ENCODE measurements at places on chromosomes 4 and X.

DNA sequence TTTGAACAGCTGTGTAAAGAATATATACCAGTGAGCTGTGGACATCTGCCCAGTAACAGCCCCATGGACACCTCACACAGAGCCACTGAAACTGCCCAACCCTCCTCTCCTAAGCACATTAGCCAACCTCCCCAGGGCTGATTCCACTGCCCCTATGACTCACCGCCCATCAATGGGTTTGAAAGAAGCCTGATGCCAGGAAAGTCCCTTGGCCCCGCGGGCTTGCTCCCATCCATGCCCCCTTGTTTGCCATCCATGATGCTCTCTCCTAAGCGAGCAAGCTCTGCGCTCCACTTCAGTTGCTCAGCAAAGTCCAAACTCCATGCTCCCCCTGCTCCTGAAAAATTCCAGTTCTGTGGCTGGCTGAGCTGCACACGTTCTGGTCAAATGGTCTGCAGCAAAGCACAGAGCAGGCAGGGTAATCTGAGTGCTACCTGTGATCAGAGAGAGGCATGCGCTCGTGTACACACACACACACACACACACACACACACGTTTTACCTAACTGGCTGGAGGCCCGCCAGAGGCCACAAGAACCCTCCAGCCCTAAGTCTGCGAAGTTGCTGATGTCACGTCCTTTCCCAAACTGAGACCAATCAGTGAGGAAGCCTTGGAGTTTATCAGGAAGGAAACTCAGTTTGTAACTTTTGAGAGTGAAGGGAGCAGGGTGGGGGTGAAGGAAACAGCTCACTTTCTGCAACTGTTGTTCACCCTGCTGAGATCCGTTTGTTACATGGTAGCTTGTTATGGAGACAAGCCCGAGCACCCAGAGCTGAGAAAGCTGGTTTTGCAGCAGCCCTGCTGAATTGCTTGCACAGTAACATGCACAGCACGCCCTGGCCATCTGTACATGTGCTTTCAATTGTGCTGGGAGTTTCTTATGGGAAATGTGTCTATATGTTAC lies at the start of gene ASB9:
ASB9 (minus strand) TSS at position 466 of the 904 bp plus-strand sequence; CDS start at position 257, 209 bp downstream.
- peak; percentile 82 for DNase-seq

DNA sequence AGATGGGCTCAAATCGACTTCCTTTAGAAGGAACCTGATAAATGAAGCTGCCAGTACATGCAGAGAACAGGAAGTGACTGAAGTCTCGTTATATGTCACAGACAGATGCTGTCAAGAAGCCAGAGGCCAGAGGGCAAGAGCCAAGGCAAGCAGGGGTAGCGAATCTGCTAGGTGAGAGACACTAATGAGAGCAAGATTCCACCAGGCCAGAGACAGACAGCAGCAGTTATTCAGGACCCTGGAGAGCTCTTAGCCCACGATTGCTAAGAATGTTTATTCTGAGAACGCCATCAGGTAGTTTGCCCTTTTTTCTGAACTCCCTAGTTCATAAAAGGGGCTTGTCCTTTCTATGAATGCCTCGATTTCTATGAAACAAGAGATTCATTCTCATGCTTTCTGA lies 73.7 kb downstream of the BEND2 start:
- DNase-seq = peak; percentile 6

DNA sequence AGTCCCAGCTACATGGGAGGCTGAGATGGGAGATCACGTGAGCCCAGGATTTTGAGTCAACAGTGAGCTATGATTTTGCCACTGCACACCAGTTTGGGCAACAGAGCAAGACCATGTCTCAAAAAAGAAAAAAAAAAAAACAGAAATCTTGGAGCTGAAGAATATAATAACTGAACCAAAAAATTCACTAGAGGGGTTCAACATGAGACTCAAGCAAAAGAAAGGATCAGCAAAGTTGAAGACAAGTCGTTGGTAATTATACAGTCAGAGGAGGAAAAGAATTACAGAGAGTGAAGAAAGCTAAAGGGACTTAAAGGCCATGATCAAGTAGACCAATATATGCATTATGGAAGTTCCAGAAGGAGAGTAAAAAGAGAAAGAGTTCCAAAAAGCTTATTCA lies 26.9 kb downstream of the SHROOM4 start:
- DNase-seq = no peak

DNA sequence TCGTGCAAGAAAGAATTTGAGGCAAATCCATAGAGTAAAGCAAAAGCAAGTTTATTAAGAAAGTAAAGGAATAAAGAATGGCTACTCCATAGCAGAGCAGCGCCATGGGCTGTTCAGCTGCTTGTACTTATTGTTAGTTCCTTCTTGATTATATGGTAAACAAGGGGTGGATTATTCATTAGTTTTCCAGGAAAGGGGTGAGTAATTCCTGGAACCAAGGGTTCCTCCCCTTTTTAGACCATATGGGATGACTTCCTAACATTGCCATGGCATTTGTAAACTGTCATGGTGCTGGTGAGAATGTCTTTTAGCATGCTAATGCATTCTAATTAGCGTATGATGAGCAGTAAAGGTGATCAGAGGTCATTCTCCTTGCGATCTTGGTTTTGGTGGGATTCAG lies 23.5 kb upstream of the CEP135 start:
- no peak for DNase-seq
